Stimulated activated CD8-positive, alpha-beta memory T cell treated with anti-CD3 and anti-CD28 coated beads, Interleukin-4, amount 100 ng/mL, for 1 hour (primary cell): ENCODE measurements at places on chromosomes 3 and 15.

DNA sequence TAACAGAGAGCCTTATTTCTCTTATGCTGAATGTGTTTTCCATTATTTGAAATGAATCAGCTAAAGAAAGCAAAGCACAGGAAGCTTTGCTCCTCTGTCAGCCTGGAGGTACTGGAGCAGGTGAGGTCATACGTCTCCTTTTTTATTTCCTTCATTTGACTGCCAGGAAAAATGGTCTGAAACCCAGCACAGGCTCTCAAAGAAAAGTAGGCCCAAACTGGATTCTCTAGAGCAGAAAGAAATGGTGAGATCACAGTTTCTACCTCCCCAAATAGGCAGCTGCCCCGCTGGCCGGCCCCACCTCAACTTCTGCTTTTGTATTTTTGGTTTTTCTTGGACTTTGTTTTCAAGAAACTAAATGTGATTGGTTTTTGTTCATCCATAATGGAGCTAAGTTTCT, 95.1 kb downstream of the RPL39L start:
- DNase-seq: no peak

GRCh38 chr3:160828880-160829279, 72.8 kb downstream of the PPM1L start:
- DNase-seq: no peak

- no peak for DNase-seq
Observed at GRCh38 chr3:107798381-107798780, 275.6 kb downstream of the BBX start.

GRCh38 chr15:86355801-86356200, 276.1 kb downstream of the AGBL1 start:
- DNase-seq: no peak
